Activated T-helper 1 cell treated with anti-CD3 and anti-CD28 coated beads, Interleukin-12 subunit alpha, Interleukin-12 subunit beta, Interleukin-2, Interleukin-4 antibody, amounts not matched to agents 30 ng/mL and 10 ng/mL and 1 ng/mL, durations not matched to agents 14 hours and 24 hours and 36 hours (primary cell): ENCODE measurements at places on chromosomes 4 and X.

- DNase-seq: no peak
Observed at GRCh38 chrX:134752558-134752957, 94.3 kb upstream of the PLAC1 start.

DNA sequence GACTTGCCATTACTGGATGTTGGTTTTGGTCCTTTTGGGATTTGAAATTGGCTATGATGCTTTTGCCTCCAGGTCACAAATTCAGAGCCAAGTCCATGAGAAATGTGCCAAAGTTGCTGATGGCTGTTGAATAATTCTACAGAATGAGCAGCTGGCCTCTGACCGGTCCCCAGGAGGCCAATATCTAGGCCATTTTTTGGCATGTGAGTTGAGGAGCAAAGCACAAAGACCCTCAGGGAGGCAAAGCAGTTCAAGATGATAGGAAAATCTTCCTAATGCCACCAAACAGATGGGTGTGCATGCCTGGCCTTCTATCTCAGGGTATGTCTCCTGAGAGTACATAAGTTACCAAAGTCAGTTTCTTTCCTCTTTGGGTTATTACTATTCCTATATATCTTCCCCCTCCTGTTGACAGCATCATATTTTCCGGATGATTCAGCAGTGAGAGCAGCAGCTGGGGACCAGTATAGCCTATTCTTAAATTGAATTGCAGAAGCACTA, 44.4 kb downstream of the SEL1L3 start:
- no peak for DNase-seq

- DNase-seq: no peak
Observed at GRCh38 chr4:48112017-48112667, 21.9 kb downstream of the TXK start.

- no peak for DNase-seq
Observed at GRCh38 chrX:74520896-74521295, 93.5 kb downstream of the RLIM start.

DNA sequence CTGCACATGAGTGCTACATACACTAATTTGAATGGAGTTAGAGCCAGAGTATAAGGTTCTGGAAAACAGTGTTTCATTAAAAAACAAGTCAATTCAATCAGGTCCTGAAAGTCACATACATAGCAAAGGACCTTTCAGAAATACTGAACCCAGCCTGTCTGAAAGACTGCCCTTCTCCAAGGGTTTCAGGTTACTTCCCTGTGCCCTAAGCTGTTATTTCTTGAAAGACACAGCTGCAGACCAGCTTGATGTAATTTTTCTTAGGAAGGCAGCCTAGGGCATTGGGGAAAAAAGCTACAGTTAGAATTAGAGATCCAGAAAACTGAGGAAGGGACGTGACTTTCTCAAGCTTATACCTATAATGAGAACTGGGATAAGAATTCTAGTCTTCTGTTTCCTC, 155.9 kb upstream of the MAOA start:
- DNase-seq: no peak

- DNase-seq: no peak
Observed at GRCh38 chr4:53706422-53707032, 115.2 kb upstream of the LNX1 start.

DNA sequence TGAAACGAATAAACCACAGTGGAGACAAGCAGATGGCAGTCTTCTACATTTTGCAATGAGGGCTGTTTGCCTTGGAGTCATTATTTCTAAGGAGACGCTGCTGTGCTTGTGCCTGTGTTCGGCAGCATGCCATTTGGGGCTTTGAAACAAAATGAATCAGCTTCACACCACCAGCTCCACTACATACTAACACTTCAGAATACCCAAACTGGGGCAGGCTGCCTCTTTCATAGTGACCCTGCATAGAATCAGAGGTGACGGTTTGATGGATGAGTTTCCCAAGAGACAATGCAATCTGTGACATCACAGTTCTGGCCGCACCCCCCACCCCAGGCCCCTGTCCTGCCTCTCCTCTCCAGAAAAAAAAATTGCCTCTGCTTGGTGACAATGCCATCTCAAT, 57.1 kb upstream of the MID1 start:
- DNase-seq: no peak

GRCh38 chr4:121304893-121305292, 75.9 kb downstream of the QRFPR start:
- DNase-seq: no peak
